ENCODE measurements at places on chromosomes 2 and 18.

DNA sequence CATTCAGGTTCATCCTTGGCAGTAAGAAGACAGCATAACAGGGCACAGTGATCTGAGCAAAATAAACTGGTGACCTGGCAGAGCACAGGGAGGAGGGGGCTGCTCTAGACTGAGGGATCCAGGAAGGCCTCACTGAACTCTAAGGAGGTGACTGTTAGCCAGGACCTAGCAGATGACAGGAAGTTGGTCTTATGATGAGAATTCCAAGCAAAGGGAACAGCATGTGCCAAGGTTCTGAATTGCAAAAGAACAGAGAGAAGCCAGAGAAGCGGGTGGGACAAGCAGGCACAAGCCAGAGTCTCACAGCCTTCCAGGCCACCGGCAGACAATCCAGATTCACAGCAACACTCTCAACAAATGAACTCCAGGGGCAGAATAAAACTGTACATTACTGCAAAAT, 152.7 kb upstream of the PTPRM start:
- no peak for DNase-seq

GRCh38 chr2:215654148-215654819, 218.4 kb upstream of the FN1 start:
- no peak for DNase-seq

- no peak for DNase-seq
Observed at GRCh38 chr2:120844070-120844738, 108.5 kb downstream of the GLI2 start.

GRCh38 chr2:55490554-55490953, 29.0 kb upstream of the CFAP36 start:
- DNase-seq = peak; percentile 95

DNA sequence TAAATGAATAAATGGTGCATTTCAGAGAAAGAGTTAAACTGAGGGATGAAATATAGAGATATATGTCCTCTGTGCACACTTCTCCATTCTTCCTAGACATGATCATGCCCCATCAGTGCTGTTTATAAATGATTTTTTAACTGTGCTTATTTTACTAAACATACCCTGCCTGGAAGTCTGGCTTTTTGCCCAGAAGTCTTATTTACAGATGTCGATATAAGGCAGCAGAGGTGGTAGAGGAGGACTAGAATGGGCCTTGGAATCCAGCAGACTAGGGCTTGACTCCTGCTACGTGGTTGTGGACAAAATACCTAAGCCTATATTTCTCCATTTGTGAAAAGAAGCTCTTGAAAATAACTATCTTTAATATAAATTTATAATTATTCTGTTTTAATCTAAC, 355.5 kb downstream of the RAD51AP2 start:
- no peak for DNase-seq

DNA sequence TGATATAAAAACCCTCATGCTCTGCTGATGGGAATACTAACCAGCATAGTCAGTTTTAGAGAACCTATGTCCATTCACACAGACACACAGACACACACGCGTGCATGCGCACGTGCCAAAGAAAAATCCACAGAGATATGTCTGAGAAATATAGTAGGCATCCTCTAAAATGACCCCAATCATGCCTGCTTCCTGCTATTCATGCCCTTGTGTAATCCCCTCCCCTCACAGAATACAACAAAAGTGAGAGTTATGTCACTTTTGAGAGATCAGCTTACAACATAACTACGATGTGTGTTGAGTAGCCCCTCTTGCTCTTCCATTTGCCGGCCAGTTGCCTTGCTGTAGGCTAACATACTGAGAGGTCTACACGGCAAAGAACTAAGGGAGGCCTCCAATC, 121.3 kb downstream of the DYM start:
- no peak for DNase-seq

- DNase-seq = no peak
Observed at GRCh38 chr2:236014408-236015131, 153.6 kb downstream of the GBX2 start.

- DNase-seq = no peak
Observed at GRCh38 chr18:9782073-9782857, 74.2 kb downstream of the RAB31 start.

DNA sequence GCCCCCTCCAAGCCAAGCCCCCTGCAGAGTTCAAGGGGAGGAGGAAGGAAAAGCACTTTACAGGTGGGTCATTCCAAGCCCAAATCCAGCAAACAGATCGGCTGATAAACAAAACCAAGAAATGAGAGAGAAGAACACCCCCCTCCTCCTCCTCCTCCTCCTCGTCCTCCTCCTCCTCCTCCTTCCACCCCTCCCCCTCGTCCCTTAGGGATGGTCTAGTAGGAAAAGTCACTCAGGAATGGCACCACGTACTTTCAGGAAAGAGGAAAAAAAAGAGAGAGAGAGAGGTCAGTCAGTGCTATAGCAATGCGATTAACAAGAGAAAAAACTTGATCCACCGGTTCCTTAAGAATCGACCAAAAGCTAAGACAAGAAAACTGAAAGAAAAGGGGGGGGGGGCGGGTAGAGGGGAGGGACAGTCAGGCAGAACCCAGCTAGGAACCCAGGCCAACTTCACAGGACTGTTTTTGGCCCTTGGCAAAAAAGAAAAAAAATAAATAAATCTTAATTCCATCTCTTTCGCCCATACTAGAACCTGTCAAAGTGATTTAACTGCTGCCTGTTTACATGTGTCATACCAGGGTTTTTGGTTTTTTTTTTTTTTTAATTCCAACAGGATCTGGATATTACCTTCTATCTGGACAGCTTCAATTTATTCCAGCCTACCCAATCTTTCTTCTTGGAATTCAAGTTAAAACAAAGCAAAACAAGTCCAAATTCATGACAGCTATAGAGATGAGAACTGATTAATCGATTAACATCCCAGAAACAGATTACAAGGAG, 906 bp downstream of the IKZF2 start:
- no peak for DNase-seq

DNA sequence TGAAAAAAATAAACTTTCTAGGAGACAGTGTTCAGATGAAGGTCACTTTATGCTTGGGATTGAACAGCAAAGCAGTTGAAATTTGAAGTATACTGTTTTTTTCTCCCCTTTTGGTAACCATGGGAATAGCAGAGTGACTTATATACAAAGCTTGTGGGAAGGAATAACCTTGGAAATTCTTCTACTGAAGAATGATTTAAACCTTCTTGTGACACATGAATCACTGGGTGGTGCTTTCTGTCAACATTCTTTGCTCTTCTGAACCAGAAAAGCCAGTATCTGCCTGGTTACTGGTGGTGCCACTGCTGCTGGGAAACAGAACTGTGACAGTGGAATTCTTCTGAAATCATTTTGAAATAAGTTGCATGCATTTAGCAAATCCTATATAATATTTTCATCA, 39.4 kb upstream of the RND3 start:
- DNase-seq = no peak

- DNase-seq = no peak
Observed at GRCh38 chr2:42274863-42275262, 86.2 kb downstream of the COX7A2L start.

GRCh38 chr2:70964596-70965386, 13.6 kb upstream of the ANKRD53 start:
- no peak for DNase-seq

DNA sequence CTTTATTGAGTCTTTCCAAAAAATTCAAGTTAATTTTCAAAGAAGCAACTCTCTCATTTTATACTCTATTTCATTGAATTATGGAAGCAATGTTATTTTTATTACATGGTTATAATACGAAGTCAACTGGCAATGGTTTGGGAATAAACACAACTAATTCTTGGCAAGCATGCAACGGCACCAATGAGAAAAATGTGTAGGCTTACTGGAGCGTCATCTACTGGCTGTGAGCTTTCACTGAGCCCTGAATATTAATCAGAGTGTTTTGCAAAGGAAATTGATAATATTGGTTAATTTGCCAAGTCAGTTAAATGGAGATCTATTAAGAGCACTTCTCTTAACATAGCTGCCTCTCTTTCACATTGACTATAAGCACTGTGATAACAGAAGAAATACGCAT, 163.9 kb downstream of the IKZF2 start:
- DNase-seq = no peak

- no peak for DNase-seq
Observed at GRCh38 chr2:62406573-62407043, 99.4 kb downstream of the TMEM17 start.

- no peak for DNase-seq
Observed at GRCh38 chr18:51048190-51048589, 18.2 kb downstream of the SMAD4 start.

GRCh38 chr2:203775684-203776083, 69.2 kb downstream of the CD28 start:
- no peak for DNase-seq

DNA sequence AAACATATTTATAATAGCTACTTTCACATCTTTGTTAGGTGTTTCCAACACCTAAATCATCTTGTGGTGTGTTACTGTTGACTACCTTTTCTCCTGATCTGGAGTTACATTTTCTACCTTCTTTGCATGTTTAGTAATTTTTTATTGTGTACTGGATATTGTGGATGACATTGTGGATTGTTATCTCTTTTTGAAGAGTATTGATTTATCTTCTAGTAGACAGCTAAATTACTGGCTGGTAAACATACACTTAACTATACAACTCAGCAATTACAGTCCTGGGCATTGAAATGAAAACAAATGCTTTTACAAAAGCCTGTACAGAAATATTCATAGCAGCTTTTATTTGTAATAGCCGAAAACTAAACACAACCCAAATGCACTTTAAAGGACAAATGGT, 150.8 kb downstream of the PTRHD1 start:
- DNase-seq = no peak

DNA sequence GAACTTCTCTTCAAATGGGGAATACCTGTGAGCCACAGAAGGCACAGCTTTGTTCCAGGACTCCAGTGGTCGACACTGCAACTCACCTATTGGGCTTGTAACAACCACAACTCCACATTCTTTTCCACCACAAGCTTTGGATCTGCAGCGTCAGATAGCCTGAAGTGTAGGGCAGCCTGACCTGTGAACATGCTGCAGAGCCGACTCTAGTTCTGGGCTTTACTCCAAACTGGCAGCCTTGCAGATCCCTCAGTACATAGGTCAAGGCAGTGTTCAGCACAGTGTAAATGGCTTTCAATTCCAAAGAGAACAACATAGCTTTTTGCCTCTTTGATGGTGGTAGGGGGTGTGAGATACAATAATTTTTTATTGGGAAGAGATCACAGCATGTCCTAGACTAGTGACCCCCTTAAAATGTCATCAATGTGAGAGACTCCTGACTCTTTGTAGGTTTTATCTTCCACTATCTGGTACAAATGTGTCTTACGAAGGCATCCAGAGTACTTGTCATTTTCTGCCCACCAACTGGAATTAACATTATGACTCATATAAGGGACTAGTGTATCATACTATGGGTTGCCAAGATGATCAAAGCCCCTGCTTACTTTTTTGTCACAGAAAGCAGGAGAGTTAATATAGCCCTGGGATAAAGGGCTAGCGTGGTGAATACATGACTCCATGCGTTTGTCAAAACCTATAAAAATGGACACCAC, 149.8 kb downstream of the COPS8 start:
- no peak for DNase-seq

GRCh38 chr18:39435209-39435608, 1869.6 kb upstream of the CELF4 start:
- DNase-seq = no peak

- no peak for DNase-seq
Observed at GRCh38 chr2:149921911-149922616, 334.5 kb upstream of the MMADHC start.

DNA sequence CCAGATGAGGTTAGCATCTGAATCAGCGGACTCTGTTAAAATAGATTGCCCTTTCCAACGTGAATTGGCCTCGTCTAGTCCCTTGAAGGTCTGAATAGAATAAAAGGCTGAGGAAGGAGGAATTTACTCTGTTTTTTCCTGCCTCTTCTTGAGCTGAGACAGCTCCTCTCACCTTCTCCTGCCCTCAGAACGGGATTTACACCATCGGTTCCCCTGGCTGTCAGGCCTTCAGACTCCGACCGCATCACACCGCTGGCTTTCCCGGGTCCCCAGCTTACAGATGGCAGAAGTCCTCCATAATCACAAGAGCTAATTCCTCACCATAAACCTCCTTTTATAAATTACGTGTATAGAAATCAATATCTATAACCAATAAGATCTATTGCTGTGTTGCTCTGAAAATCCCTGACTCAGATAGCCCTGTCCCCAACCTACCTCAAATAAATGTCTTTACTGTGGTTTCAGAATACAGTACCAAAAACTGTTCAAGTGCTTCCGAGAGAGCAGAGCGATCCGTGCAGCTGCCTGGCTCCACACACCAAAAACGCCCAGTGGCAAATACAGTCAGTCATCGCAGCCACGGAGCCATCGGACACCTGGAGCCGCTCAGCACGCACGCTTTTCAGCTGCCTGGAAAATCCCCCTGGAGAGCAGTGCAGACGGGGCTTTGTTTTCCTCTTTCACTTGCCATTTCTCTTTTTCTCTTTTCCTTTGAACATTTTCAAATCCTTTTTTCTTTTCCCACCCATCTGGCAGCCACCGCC, 196.9 kb downstream of the NRP2 start:
- peak; percentile 81 for DNase-seq
